ENCODE measurements at places on chromosomes 12 and 14.

GRCh38 chr12:121797937-121798786, 4.7 kb upstream of the RHOF start:
- no peak for DNase-seq

GRCh38 chr12:19273482-19274330, 144.2 kb downstream of the PLEKHA5 start:
- peak; percentile 98 for DNase-seq

- DNase-seq, result no peak
These were observed 24.0 kb downstream of the ARG2 start for GRCh38 chr14:67643713-67644112.

- DNase-seq, result no peak
These were observed 7.9 kb downstream of the NRXN3 start for GRCh38 chr14:78178071-78178470.

- DNase-seq, result no peak
These were observed 2.9 kb downstream of the CHPT1 start for GRCh38 chr12:101700299-101700820.

DNA sequence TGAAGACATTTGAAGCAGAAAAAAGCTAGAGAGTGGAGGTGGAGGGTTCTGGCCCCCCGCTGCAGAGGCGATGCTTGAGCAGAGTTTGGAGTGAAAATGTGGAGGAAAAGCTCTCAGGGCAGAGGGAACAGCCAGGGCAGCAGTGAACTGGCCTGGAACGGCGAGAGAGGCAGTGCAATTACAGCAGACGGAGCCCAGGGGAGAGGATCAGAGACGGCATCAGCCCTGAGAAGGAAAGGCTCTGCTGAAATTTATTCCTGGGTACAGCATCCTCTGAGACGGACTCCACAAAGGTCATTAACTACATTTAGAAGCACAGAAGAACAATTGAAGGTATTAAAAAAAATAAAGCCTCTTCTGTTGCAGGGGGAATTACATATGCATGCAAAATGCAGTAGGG, 14.2 kb downstream of the STON2 start:
- DNase-seq, result no peak

DNA sequence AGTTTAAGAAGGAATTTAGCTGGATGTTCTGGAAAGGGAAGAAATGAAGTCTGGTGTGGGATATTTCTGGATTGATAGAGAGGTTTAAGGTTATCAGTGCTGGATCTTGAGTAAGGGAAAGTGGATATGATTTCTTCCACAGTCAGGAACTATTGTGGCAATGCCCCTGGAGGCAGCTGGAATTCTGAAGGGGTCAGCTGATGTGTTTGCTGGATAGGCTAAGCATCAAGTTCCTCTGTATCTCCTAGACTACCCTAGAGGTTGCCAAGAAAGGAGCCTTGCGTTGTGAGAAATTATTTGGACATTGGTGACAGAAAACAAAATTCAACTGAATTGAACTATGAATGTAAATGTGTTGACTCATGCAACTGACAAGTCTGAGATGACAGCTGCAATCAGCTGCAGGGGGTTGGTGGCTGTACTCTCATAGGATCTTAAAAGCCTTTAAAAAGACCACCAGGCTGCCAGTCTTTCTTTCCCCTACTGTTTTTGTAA, 244.4 kb downstream of the ATXN7L3B start:
- DNase-seq, result no peak

- no peak for DNase-seq
These were observed 5.4 kb downstream of the FOXJ2 start for GRCh38 chr12:8037947-8038346.

DNA sequence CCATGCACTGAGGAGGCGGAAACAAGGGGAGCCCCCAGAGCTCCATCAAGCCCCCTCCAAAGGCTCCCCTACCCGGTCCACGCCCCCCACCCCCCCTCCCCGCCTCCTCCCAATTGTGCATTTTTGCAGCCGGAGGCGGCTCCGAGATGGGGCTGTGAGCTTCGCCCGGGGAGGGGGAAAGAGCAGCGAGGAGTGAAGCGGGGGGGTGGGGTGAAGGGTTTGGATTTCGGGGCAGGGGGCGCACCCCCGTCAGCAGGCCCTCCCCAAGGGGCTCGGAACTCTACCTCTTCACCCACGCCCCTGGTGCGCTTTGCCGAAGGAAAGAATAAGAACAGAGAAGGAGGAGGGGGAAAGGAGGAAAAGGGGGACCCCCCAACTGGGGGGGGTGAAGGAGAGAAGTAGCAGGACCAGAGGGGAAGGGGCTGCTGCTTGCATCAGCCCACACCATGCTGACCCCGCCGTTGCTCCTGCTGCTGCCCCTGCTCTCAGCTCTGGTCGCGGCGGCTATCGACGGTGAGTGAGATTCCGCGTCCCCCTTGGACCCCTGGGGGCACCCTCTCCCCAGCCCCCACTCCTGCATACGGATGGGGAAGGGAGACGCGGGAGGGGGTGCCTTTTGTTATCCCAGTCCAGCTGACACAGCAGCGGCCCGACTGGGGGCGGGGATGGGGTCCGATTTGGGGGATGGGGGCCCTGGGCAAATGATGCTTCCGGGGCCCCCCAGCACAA, 400 bp downstream of the LRP1 start:
- no peak for DNase-seq

GRCh38 chr12:111635524-111635923, 36.4 kb upstream of the ATXN2 start:
- no peak for DNase-seq

- DNase-seq, result no peak
These were observed 103.7 kb downstream of the ERC1 start for GRCh38 chr12:1094714-1095113.

DNA sequence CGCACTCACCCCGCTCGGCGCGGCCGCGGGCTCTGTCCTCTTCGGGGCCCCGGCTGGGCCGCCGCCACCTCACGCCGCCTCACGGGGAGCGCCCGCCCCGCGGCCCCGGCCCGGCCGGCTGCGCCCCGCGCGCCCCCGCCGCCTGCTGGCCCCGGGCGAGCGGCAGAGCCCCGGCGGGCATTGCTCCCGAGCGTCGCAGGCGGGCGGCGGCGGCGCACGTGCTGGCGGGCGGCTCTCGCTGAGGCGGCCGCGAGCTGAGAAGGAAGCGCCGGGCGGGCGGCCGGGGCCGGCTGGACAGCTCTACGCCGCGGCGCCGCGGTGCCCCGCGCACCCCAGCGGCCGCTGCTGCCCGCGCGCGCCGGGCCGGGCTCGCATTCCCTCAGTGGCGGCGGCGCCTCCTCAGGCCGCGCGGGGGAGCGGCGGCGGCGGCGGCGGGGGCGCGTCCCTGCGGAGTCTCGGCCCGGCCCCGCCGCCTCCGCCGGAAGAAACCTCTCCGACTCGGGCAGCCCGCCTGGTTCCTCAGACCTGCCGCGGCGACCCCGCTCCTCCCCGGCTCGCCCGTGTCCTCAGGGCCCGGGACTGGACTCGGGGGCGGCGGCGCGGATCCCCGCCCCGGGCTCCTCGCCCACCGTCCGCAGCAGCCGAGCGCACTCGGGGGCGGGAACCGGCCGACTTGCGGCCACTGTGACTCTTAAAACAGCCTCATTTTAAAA, at the start of gene PITPNM2:
PITPNM2 (minus strand) TSS at position 347 of the 713 bp plus-strand sequence. CDS start 116,500 bp downstream, outside the sequence.
- peak; percentile 39 for DNase-seq

- DNase-seq, result peak; percentile 28
These were observed 1.7 kb downstream of the TUBA1A start for GRCh38 chr12:49187184-49187583.

- DNase-seq, result no peak
These were observed 152.3 kb downstream of the DIO2 start for GRCh38 chr14:80059041-80059440.

DNA sequence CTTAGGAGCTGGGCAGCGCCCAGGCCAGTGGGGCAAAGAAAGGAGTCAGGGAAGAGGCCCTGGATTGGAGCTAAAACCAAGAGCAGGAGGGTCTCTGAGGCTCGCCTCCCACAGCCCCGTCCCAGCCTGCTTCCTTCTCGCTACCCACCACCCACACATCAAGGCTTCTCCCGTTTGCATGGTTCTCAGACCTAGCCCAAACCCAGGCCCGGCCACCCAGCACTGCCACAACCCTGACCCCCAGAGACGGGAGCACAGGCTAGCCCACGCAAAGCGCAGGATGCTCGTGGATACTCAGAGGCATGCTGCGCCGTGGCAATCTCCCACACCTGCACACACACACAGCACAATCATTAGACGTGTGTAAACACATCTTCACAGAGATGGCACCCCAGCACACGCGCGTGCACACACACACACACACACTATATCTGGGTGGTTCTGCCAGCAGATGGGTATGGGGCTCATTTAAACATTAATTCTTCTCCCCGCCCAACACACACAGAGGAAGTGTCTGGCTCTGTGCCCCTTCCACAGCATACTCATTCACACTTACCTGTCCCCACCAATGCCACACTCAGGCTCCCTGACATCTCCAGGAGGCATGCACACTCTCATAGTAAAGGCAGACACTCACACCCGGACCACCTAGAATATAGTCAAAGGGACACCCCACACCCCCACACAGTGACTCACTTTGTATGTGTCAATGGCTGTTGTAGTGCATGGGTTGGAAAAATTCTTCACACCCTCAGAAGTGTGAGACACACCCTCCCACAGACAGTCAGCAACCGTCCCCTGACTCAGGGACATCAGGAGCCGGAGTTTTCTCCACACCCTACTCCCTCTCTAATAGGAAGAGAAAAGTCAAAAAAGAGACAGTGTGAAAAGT, 1.1 kb downstream of the CARMIL3 start:
- no peak for DNase-seq

GRCh38 chr12:57146961-57147944, at the start of gene LRP1-AS:
Gene LRP1-AS (minus strand): TSS chr12:57147619.
- no peak for DNase-seq

DNA sequence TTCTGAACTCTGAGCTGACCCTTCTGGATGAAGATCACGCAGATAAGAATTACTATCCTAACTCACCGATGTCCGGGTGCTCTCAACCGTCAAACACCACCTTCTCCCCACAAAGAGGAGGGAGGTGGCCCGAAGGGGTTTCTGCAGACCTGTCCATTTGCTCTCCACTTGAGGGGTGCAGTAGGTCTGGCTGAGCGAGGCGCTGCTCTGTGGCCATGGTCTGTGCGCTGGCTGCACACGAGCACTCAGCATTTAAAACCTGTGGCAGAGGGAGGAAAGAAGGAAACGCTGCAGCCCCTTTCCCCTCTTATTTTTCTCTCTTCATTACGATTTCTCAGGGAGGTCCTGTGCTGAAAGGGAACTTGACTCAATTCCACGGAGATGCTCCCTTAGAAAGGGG, 1.5 kb upstream of the HOXC13 start:
- DNase-seq, result no peak

DNA sequence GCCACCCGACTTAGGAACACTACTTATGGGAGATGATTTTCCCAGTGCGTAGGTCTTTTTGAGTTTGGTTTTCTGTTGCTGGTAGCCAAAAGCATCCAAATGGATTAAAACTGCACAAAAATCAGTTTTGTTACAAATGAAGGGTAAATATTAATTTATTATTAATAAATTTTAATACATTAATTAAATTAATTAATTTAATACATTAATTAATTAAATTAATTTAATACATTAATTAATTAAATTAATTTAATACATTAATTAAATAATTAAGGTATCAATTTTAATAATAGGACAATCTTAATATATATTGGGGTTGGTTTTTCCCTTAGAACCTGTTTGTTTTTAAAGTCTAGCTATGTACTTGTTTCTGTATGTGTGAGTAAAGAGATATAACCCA, 23.6 kb downstream of the AK7 start:
- DNase-seq, result no peak

- DNase-seq, result no peak
These were observed 308.0 kb upstream of the LMO3 start for GRCh38 chr12:16913832-16914490.

- DNase-seq, result no peak
These were observed 199.4 kb downstream of the ANO4 start for GRCh38 chr12:100993916-100994450.

DNA sequence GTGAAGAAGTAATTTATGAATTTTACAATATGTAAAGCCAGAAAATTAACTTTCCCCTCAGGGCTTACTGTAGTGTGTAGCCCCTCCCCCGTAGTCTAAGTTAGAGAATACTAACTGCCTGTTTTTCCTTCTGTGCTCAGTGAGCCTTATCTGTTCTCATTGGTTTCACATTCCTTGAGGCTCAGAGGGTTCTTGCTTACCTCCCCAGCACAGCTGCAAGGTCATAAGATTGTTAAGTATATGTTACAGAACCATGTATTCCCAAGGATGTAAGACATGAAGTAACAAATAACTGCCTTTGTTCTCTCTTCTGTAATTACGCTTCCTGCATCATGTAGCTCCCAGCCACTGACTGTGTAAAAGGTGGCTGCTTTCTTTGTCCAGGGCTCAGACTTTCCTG, 1351.1 kb downstream of the TMEM121 start:
- DNase-seq, result no peak

DNA sequence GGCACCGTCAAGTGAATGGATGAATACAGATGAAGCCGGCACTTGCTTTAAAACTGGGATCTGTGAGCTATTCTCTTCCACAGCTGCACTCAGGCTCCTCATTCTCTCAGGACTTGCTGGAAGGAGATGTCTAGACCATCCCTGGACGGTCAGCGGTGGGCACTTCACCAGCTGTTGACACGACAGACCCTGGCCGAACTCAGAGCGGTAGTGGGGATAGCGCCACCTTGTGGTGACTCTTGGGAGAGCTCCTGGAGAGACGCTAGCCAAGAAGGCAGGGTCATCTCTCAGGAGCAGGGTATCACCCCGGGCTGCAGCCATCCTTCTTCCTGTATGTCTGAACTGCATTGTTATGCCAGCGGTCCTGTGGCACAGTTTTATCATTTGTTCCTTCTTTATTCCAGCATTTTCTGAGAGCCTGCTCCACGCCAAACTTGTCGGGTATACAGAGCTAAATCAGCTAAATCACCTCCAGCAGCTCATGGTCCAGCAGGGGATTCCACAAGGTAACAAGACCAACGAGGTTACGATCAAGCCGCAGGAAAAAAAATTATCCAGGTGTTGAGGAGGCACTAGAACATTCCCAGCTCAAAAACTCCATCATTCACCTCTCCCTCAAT, 10.0 kb downstream of the WNT1 start:
- DNase-seq, result no peak

DNA sequence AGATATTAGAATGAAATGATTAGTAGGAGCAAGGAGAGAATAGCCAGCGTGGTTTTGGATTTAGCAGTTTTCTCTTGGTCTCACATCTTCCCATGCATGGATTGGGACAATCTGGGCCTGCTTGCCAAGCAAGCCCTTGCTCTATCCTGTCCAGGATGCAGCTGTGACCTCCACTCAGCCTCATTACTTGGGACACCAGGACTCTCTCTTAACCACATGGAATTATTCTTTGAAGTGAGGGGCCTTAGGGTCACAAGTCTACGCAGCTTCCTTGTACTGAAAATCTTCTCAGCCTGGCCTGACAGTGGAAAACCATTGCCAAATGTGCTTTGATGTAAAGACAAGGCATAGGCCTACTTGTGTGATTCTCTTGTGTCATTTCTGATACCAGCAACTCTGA, 28.0 kb upstream of the DCN start:
- no peak for DNase-seq

- no peak for DNase-seq
These were observed 1.2 kb downstream of the FLRT2 start for GRCh38 chr14:85531141-85531586.

GRCh38 chr12:50006754-50007442, 18.4 kb downstream of the RACGAP1 start:
- no peak for DNase-seq

GRCh38 chr12:121806546-121807423, 3.0 kb downstream of the SETD1B start:
- DNase-seq, result no peak

Measured in fibroblast of skin of left quadriceps (primary cell).